Mesothelial cell of epicardium (in vitro differentiated cells): ENCODE measurements at places on chromosomes 2 and 18.
A peak's percentile ranks its signal among the peaks of the same experiment; 100 is the strongest.

GRCh38 chr2:178277741-178278197 is 83.5 kb downstream of the OSBPL6 start:
- no peak for DNase-seq
- no peaks in the 10 kb centered on the region for H3K36me3 ChIP-seq
- peak overlapping the region; percentile 65 for H3K27ac ChIP-seq
- peaks cover 36% of the 10 kb centered on the region for H3K4me1 ChIP-seq
- peak overlapping the region; percentile 3 for H3K4me3 ChIP-seq

- H3K36me3 ChIP-seq = no peaks in the 10 kb centered on the region
- no peaks in the 10 kb centered on the region for H3K4me1 ChIP-seq
- H3K4me3 ChIP-seq = no peak overlapping the region
- H3K27ac ChIP-seq = no peak overlapping the region
- no peaks in the 10 kb centered on the region for H3K27me3 ChIP-seq
Observed at GRCh38 chr2:82694431-82694830, 1764.6 kb downstream of the SUCLG1 start.

- H3K36me3 ChIP-seq = peaks cover 39% of the 10 kb centered on the region
- H3K27me3 ChIP-seq = no peaks in the 10 kb centered on the region
- H3K4me1 ChIP-seq = peaks cover 21% of the 10 kb centered on the region
- H3K4me3 ChIP-seq = no peak overlapping the region
Observed at GRCh38 chr2:12725233-12726187, 8.8 kb downstream of the TRIB2 start.

GRCh38 chr2:218547511-218547910 is 20.6 kb downstream of the USP37 start:
- H3K27me3 ChIP-seq = no peaks in the 10 kb centered on the region
- no peak for DNase-seq
- H3K4me3 ChIP-seq = no peak overlapping the region
- H3K36me3 ChIP-seq = peaks cover 39% of the 10 kb centered on the region
- H3K27ac ChIP-seq = no peak overlapping the region
- no peaks in the 10 kb centered on the region for H3K4me1 ChIP-seq

DNA sequence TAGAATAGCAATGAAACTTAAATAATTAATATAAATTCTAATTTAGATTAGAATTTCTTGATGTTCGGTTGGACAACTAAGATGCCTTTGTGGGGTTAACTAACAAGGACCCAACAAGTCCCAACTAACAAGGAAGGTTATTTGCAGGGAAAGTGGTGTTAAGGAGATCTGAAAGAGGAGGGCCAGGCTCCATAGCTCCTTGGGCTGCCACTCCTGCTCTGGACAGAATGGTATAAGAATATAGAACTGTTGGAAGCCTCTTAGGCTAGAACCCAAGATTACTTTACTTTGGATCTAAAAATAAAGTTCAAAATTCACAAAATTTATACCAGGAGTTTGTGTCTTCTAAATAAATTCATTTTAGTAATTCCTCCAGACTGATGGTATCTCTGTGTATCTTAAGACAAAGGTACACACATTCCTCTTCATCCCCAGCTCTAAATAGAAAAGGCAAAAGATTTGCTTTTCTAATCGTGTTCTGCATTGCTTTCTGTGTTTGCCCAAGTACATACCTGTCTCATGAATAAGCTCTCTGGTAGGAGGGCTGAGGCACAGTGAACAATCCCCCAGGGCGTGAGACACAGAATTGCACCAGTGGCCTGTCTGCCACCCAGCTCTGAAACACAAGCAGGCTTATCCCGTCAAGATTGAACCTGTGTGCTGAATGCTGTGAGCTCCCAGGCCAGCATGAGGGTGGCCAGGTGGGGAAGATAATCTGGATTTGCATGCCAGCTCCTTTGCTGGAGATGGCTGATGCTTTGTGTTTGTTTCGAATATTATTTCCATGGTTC is 176.0 kb downstream of the ACKR3 start:
- peak overlapping the region; percentile 15 for H3K27ac ChIP-seq
- peaks cover 79% of the 10 kb centered on the region for H3K4me1 ChIP-seq
- no peak overlapping the region for H3K4me3 ChIP-seq

- no peak for DNase-seq
- no peaks in the 10 kb centered on the region for H3K27me3 ChIP-seq
- no peak overlapping the region for H3K4me3 ChIP-seq
- no peaks in the 10 kb centered on the region for H3K4me1 ChIP-seq
Observed at GRCh38 chr2:227106845-227107759, 56.9 kb downstream of the COL4A4 start.

GRCh38 chr18:70671889-70672565 is 383.2 kb downstream of the SOCS6 start:
- no peak overlapping the region for H3K4me3 ChIP-seq
- no peak overlapping the region for H3K27ac ChIP-seq
- no peaks in the 10 kb centered on the region for H3K27me3 ChIP-seq
- H3K36me3 ChIP-seq = no peaks in the 10 kb centered on the region

- H3K4me3 ChIP-seq = no peak overlapping the region
- H3K27me3 ChIP-seq = no peaks in the 10 kb centered on the region
- no peak for DNase-seq
- peaks cover 42% of the 10 kb centered on the region for H3K4me1 ChIP-seq
Observed at GRCh38 chr2:168683996-168684395, 118.4 kb upstream of the NOSTRIN start.

DNA sequence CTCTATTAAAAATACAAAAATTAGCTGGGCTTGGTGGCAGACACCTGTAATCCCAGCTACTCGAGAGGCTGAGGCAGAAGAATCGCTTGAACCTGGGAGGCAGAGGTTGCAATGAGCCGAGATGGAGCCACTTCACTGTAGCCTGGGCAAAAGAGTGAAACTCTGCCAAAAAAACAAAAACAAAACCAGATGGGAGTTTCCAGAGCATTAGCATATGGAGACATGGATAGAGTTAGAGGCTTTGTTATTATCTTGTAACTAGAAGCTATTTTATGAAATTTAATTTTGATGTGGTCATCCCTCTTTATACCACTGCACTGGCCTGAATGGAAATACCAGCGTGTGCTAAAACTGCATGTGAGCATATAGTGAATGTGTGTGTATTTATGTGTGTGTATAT is 58.9 kb downstream of the TRAPPC8 start:
- H3K27me3 ChIP-seq = no peaks in the 10 kb centered on the region
- H3K4me3 ChIP-seq = no peak overlapping the region
- H3K27ac ChIP-seq = no peak overlapping the region
- H3K4me1 ChIP-seq = no peaks in the 10 kb centered on the region
- DNase-seq = no peak
